Lower leg skin (tissue), 4 donors: ENCODE measurements at places on chromosomes 13 and 19. TPM values are rescaled to one million over a fixed set of nuclear protein-coding genes. Genes with fewer than 3 reads are reported as not detected.

Gene DHX34
- 11.1 TPM for total RNA-seq

GRCh38 chr13:40207001-40207478 is 459.4 kb downstream of the FOXO1 start:
- no peak for DNase-seq

Gene IRF2BP1
- 41.9 TPM for total RNA-seq

GRCh38 chr19:41705393-41706174 is 2.8 kb upstream of the CEACAM5 start:
- no peak for DNase-seq

- DNase-seq = no peak
Observed at GRCh38 chr19:39765091-39766076, 13.3 kb upstream of the LEUTX start.

DNA sequence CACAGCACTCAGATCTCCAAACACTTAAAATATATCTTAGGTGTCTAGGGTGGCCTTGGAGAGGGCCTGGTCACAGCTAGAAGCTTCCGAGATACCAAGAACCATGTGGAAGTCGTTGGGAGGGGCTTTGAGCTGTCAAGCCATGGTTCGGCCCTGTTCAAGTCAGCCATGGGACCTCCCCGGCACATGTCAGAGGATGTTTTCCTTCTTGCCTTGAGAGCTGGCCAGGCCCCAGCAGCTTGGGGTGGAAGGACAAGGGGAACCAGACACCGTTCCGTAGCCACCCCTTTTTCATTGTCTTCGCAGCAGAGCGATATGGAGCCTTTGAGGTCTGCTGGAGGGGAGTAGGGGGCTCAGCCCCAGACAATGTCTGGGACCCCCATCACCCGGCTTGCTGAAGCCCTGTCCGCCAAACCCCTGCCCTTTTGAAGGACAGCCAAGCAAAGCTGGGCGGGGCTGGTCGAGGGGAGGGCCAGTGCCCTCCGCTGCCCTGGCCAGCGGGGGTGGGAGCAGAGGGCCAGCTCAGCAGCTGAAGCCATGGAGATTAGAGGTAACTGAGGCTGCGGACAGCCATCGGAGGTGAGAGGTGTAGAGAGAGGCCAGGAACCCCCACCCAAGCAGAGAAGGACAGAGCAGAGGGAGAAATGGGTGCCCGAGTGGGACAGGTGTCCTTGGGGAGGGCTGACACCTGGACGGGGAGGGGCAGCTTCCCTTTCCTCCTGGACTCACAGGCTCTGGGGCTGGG is 435 bp downstream of the KLK11 start:
- no peak for DNase-seq

Gene COX6B1
- 285 TPM for total RNA-seq

Gene SARS2
- total RNA-seq = 21.9 TPM

Gene GPC6
- 1.7 TPM for total RNA-seq

- DNase-seq = no peak
Observed at GRCh38 chr19:10887616-10888367, 16.4 kb downstream of the CARM1 start.

DNA sequence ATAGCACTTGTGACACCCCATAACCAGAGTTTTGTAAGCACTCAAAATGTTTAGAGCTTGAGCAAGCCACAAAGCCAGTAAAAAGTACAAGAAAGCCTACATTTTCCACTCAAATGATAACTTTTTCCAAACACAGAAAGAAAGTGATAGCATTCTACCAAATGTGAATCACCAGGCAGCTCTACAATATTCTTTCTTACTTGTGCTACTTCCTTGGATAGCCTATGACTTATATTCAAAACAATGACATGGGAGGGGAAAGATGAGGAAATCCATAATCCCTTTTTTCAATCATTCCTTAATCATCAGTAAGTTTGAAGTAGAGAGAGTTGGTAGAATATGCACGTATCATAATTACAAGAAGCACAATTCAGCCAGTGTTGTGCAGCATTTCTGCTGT is 650.8 kb upstream of the PCDH9 start:
- DNase-seq = no peak

- DNase-seq = no peak
Observed at GRCh38 chr13:87982400-87982799, 311.2 kb downstream of the SLITRK5 start.

Gene PLD3
- total RNA-seq = 188 TPM

Gene KISS1R
- total RNA-seq = 3.5 TPM

DNA sequence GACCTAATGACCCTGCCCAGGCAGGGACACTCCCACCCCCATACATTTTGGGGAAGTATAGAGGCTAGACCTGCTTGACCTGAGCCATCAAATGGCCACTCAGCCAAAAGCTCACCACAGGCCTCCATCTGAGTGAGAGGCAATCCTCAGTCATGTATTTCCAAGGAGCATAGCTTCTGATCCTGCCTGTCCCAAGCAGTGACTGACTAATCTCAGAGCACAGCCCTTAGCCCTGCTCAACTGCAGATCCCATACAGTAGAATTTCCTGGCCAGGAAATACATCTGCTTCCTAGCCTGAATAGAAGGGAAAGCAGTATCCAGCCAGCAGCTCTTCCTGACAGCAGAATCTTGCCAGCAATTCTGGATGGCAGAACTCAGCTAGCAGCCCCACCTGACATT is 880.6 kb upstream of the GPC6 start:
- DNase-seq = no peak

GRCh38 chr13:29993196-29993595 is 142.8 kb upstream of the UBL3 start:
- DNase-seq = no peak

- no peak for DNase-seq
Observed at GRCh38 chr13:53326716-53327115, 298.1 kb downstream of the OLFM4 start.

GRCh38 chr13:28031220-28031895 is 42.9 kb upstream of the URAD start:
- DNase-seq = peak; percentile 14

Gene TMEM205
- 177 TPM for total RNA-seq

Gene IGSF23
- total RNA-seq = not detected

GRCh38 chr19:3593156-3593555 is 7.9 kb downstream of the GIPC3 start:
- no peak for DNase-seq

DNA sequence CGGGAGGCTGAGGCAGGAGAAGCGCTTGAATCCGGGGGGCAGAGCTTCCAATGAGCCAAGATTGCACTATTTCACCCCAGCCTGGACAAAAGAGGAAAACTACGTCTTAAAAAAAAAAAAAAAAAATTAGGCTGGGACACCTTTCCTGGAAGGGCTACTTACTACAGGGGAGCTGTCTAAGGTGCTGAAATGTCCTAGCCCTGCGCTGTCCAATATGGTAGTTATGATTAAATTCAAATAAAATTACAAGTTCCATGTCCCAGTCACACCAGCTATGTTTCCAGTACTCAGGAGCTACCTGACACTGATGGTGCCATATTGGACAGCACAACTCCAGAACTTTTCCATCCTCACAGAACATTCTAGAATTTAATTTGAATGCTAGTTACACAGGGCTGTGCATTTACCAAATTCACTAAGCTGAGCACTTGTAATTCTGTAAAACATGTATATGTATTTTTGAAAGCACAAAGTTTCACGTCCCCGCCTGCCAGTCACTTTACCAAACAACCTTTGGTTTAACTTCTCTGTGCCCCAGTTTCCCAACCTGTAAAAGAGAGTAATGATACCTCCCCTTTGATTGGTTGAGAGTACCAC is 9.2 kb upstream of the ZSCAN22 start:
- DNase-seq = no peak

Gene SIGLECL1
- total RNA-seq = not detected

DNA sequence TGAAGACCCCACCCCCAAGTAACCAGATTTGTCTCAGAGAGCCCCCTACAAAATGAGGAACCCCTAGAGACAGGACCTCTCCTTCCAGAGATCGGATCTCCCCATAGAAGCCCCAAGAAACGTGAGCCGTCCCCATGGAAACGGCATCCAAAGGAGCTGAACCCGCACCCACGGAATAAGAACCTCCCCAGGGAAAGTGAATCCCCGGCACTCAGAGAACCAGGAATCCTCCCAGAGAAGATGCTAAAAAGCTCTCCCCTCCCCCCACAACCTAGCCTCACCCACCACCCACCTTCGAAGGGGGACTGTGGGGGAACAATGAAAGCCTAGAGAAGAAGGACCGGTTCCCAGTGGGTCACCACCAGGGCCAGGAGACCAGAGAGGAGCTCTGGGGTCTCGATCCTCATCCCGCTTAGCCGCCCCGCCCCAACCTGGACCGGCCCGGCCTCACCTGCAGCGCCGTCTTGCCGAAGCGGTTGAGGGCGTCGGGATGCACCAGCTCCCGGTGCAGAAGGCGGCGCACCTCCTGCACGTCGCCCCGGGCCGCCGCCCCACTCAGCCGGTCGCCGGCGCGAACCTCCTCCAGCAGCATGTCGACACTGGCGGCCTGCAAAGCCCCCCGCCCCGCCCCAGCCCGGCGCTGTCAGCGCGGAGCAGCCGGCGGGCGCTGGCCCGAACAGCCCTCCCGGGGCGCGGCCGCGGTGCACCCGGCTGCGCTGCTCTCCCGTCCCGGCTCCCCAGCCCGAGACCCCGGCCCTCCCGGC is 535 bp downstream of the CDKN2D start:
- DNase-seq = no peak

DNA sequence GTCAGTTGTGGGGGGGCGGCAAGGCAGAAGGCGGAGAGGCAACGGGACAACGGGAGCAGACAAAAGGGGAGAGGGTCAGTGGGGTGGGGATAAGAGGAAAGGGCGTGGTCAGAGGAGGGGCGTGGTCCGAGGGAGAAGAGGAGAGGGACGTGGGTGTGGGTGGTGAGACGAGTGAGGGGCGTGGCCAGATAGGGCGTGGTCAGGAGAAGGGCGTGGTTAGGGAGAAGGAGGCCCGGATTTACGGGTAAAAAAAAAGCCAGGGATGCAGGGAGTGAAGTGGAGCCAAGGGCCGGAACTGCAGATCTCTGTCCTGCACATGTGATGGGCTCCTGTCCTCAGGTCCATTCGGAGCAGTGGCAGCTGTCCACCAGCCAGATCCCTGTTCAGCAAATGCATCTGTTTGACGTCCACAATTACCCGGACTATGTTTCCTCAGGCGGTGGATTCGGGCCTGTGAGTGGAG is 21.5 kb downstream of the CPT1C start:
- DNase-seq = no peak

Gene GARIN5B
- total RNA-seq = not detected
